Pons (tissue), 1 donor: ENCODE measurements at places on chromosomes 6 and 20.

- no peak for DNase-seq
These were observed 518.7 kb upstream of the RNF217 start for GRCh38 chr6:124443541-124443940.

DNA sequence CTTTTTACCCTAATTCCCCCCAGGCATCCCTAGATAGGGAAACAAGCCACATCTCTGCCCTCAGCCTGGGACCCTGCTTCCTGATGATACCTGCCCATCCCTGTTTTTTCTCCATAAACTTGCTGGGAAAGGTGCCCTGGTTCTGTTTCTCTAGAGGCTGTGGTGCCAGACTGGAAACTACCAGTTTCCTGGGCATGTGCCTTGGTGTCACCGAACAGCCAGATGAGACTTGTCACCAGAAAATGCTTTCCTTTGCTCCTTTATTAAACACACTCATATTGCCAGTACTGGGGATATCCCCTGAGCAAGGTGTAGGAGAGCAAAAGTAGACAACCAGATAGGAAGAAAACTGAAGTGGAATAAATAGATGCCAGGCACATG is 16.8 kb downstream of the SRSF3 start:
- no peak for DNase-seq

DNA sequence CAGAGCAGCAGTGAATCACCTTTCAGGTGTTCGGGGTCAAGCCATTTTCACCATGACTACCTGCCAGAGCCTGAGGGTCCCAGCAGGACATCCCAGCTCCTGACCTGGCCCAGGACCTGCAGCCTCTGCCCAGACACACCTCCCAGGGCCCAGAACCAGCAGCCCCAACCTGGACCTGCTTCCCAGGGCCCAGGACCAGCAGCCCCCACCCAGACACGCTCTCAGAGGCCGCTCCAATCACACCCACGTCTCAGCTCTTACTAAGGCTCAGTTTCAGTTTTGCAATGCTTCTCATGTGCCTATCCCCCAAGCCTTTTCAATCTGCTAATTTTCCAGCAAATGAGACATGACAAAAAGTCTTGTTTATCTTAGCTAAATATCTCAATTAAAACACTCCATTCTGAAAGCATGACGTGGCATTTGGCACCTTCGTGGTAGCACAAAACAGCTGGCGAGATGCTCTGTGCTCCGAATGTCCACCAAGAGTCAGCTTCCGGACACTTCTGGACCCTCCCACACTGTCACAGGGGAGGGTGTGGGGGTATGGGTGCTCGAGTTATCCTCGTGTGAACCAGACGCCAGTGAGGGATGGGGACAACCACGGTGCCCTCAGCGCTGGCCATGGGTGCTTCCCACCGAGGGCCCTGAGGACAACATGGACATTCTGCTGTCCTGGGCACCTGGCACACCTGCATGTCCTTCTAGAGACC is 253.2 kb downstream of the DLL1 start:
- no peak for DNase-seq

DNA sequence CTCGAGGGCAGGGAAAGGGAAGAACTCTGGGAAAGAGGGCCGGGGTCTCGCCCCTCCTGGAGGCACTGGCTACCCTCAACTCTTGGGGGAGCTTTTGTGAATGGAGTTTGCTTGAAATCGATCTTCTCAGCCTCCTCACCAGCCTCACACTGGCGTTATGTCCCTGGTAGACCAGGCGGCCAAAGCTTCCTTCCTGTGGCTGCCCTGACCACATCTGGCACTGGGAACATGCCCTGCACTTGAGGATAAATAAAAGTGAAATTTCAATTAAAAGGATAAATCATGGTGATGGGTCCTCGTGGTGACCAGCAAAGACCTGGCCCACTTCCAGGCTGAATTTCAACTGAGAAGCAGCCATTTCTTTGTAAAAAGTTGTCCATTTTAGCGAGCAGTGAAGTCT is 234.7 kb downstream of the TAF4 start:
- DNase-seq = no peak

GRCh38 chr6:46583081-46583480 is 69.5 kb downstream of the CYP39A1 start:
- no peak for DNase-seq

DNA sequence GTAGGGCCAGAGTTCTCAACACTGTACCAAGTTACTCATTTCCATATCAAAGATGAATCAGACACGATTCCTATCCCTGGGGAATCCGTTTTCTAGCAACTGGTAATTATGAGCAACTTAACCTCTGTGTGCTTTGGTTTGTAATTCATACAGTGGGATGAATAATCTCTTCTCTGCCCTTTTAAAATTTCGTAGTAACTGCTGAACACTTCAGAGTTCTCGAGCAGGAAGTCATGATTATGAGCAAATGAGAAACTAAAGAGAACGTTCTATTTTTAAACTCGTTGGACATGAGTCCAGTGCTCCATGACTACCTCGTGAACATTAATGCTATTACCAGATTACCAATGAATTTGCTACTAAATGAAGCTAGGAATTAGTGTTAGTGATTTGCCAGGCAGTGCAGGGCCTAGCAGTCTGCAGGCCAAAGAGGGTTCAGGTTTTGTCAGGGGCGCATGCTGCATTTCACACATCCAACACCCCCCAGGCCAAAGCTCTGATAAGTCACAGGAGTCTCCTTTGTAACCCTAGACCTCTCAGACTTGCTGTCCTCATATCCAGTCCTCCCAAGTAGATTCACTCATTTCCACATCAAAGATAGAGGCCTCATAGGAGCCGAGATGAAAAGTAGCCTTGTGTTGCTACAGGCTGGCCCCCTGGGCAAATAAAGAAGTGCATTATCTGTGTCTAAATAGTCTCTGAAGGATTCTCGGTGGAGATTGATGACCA is 45.8 kb upstream of the VSTM2L start:
- DNase-seq = no peak

DNA sequence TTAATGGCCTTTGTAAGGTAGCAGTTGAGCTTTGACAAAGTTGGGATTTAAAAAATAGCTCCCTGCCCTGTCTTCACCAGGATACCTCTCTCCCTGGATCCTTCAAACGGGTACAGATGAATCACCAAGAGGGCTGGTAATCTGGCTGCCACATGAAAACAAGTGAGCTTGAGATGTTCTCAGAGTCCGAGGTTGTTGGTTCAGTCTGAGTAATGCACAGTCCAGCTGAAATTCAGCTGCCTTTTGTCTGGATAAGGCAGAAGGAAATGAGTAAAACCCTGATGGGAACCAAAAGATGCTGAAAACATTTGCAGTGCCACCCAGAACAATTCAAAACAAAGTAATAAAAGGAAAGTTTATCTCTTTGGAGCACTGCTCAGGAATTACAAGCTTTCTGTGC is 86.8 kb downstream of the GJA1 start:
- DNase-seq = no peak
